Endothelial cell of coronary artery (primary cell): ENCODE measurements at places on chromosomes 1 and 21. TPM values are rescaled to one million over a fixed set of nuclear protein-coding genes. Genes with fewer than 3 reads are reported as not detected.

The EGLN1 gene
- total RNA-seq = 65.9 and 112 TPM in 2 replicates

The ACTN2 gene
- total RNA-seq = 0.19 and 1.8 TPM in 2 replicates

The TMEM54 gene
- total RNA-seq = 39.2 and 46.5 TPM in 2 replicates

The OR2M3 gene
- not detected in 2 replicates for total RNA-seq

The SLC25A34 gene
- total RNA-seq = 0.18 and 0.38 TPM in 2 replicates

The ANGPTL3 gene
- not detected in 2 replicates for total RNA-seq

The ADARB1 gene
- total RNA-seq = 17.9 and 40.4 TPM in 2 replicates

The TRIM62 gene
- 1.5 and 2.6 TPM in 2 replicates for total RNA-seq

The BRWD1 gene
- total RNA-seq = 37.2 and 52.7 TPM in 2 replicates

The TRNP1 gene
- total RNA-seq = 10.1 and 22.8 TPM in 2 replicates

The KRTAP13-2 gene
- total RNA-seq = not detected in 2 replicates

The ZNF683 gene
- total RNA-seq = not detected in 2 replicates

The RNF186 gene
- total RNA-seq = not detected in 2 replicates

The S100A7 gene
- total RNA-seq = not detected in 2 replicates

The STUM gene
- not detected in 2 replicates for total RNA-seq

The JAM2 gene
- 0.09 and 1.2 TPM in 2 replicates for total RNA-seq

The CR1L gene
- total RNA-seq = not detected in 2 replicates

The RHOU gene
- total RNA-seq = 0.27 and 0.94 TPM in 2 replicates

The ADORA1 gene
- total RNA-seq = not detected in 2 replicates

The SSX2IP gene
- total RNA-seq = 4.0 and 6.8 TPM in 2 replicates

The CHRNB2 gene
- total RNA-seq = not detected in 2 replicates

The ESRRG gene
- not detected in 2 replicates for total RNA-seq

The GNG4 gene
- not detected in 2 replicates for total RNA-seq

The GSTM5 gene
- total RNA-seq = 0.09 TPM in 2 replicates

The CEP104 gene
- total RNA-seq = 18.0 and 34.4 TPM in 2 replicates

The AGT gene
- total RNA-seq = 0.09 TPM in 1 of 2 replicates, not detected in the other

The TTC34 gene
- under 0.01 and 0.09 TPM in 2 replicates for total RNA-seq

The RPTN gene
- total RNA-seq = 0.19 TPM in 1 of 2 replicates, not detected in the other

The VPS26C gene
- total RNA-seq = 53.3 and 56.0 TPM in 2 replicates

The CFAP74 gene
- total RNA-seq = not detected in 2 replicates

The HNRNPCL1 gene
- total RNA-seq = not detected in 2 replicates

The PTCH2 gene
- total RNA-seq = under 0.01 and 0.18 TPM in 2 replicates

The EDN2 gene
- 0.09 and 0.28 TPM in 2 replicates for total RNA-seq

The PLD5 gene
- not detected in 2 replicates for total RNA-seq

The BGLAP gene
- 0.19 and 0.27 TPM in 2 replicates for total RNA-seq

The VANGL1 gene
- 7.7 and 10.5 TPM in 2 replicates for total RNA-seq

The OR2G6 gene
- total RNA-seq = not detected in 2 replicates

The RAP1GAP gene
- total RNA-seq = 0.09 and 0.18 TPM in 2 replicates

The NTMT2 gene
- not detected in 2 replicates for total RNA-seq

The PCP4 gene
- total RNA-seq = not detected in 2 replicates

The ELOVL1 gene
- total RNA-seq = 64.6 and 66.0 TPM in 2 replicates

The CITED4 gene
- 7.1 and 15.8 TPM in 2 replicates for total RNA-seq

The TRPM2 gene
- total RNA-seq = under 0.01 and 0.18 TPM in 2 replicates

The RSPH1 gene
- total RNA-seq = 0.09 TPM in 1 of 2 replicates, not detected in the other

The PADI1 gene
- total RNA-seq = 0.09 TPM in 1 of 2 replicates, not detected in the other

The KIF14 gene
- 3.8 and 9.0 TPM in 2 replicates for total RNA-seq

The IFI44 gene
- total RNA-seq = 11.1 and 18.2 TPM in 2 replicates

The HES3 gene
- not detected in 2 replicates for total RNA-seq

The C1orf74 gene
- total RNA-seq = 2.2 and 2.7 TPM in 2 replicates
